Activated CD4-positive, alpha-beta T cell treated with anti-CD3 and anti-CD28 coated beads, Interleukin-2, Interleukin-4, amounts not matched to agents 100 ng/mL and 50 ng/mL, durations not matched to agents 16 hours and 8 hours (primary cell): ENCODE measurements at places on chromosomes 13 and 19.

- DNase-seq: peak; percentile 25
Measured at GRCh38 chr13:97911311-97912138, 42.0 kb upstream of the IPO5 start.

GRCh38 chr19:1649706-1650649, 2.4 kb downstream of the TCF3 start:
- no peak for DNase-seq

GRCh38 chr13:20567881-20568528, 1.0 kb downstream of the IFT88 start:
- DNase-seq: no peak

DNA sequence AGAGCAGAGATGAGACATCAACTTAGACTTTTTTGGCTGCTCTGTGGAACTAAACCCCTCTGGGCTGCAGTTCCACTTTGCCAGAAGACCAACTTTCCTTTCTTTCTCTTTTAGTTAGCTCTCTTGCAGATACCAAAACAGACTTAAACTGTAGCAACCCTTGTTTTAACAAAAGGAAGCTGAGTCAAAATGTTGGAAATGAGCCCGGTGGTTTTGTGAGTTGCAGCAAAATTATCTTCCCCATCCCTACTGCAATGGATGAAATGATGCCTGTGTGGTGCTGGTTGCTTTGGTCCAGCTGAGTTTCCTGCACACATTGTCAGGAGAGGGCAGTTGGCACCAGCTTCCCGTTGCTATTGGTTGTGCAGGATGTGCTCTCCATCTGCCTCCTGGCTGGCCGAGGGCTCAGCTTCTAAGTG, 115.3 kb downstream of the LRCH1 start:
- DNase-seq: peak; percentile 62

DNA sequence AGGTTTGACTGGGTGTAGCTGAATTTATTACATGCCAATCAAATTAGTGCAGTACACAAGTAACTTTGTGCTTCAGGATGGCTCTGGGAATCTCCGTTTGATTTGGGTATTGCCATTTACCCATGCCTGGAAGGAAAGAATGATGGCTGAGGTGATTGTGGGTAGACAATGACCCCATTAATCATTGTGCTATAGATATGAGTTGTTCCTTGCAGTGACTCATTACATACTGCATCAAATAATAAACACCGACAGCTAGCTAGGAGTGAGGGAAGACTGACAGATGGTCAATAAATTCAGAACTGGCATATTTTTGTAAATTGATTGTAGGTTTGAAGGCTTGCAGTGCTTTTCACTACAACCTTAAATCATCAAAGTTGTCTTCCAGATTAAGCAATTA, 1069.5 kb downstream of the DIAPH3 start:
- no peak for DNase-seq

GRCh38 chr19:10961073-10961860, 437 bp downstream of the SMARCA4 start:
- no peak for DNase-seq

- DNase-seq: no peak
Measured at GRCh38 chr13:38693168-38693567, 6.3 kb downstream of the FREM2 start.

GRCh38 chr19:45501730-45502014, 3.4 kb downstream of the PPM1N start:
- DNase-seq: no peak

- peak; percentile 41 for DNase-seq
Measured at GRCh38 chr19:3983936-3984583, 1.2 kb downstream of the EEF2 start.

- no peak for DNase-seq
Measured at GRCh38 chr19:42285541-42285941, 16.4 kb upstream of the PRR19 start.

- no peak for DNase-seq
Measured at GRCh38 chr13:41182231-41182630, 12.1 kb downstream of the KBTBD7 start.

- DNase-seq: no peak
Measured at GRCh38 chr13:30520571-30520970, 54.8 kb upstream of the HMGB1 start.

DNA sequence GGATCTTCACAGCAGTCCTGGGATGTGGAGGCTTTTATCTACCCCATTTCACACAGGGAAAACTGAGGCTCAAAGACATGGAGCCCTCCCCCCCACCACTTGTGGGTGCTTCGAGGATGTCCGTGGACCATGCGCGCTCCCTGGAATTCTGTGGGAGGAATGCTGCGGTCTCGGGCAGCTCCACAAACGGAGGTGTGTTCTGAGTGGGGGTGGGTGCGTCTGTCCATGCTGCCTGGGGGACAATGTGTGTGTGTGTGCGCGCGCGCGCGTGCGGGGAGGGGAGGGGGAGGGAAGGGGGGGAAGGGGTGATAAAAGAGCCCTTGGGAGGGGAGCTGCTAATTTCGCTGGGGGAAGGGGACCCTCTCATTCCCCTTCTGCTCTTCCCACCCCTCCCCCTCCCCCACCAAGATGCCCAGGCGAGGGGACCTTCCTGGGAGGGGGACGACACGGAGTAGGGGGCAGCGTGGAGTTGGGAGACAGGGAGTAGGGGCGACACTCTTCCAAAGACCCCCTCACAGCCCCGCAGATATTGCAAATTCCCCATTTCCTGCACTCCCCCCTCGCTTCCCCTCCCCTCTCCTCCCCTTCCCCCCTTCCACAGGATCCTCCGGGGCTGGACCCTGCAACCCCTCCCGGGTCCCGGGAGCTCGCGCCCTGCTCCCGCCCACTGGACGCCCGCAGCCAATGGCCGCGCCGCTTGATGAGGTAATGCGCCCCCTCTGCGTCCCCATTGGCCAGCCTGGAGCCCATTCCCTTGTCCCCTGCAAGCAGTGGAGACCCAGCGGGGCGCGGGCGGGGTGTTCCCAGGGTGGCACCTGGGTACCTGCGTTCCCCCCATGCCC, 18.9 kb upstream of the ZNRF4 start:
- DNase-seq: no peak

DNA sequence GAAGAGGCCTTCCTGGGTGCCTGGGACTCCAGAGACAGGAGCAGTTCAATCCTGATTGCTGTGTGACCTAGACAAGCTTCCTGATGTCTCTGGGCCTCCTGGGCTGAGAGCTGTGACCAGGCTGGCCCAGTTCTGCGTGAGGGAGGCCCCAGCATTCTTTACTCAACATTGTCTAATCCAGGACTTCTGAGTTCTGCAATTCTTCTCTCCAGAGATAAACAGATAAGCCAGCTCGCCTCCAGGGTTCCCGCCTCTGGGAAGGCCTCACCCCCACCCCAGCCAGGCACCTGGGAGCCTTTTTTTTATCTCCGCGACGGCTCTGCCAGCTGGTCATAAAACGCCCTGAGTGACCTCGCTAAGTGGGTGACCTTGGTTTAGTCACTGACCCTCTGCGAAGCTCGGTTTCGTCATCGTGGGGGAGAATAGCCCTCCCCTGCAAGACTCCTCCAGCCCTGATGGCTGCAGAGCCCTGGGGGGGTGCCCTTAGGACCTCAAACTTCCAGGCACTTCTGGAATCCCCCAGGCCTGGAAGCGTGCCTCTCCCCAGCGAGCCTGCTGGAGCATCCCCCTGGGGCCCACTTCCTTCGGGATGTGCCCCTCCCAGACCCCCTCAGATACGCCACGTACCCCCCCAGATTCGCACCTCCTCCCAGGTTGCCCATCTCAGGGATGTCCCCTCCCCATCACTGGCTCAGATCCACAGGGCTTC, 1.9 kb downstream of the SULT2B1 start:
- no peak for DNase-seq

- DNase-seq: peak; percentile 54
Measured at GRCh38 chr19:41427647-41428480, 690 bp upstream of the B3GNT8 start.

- no peak for DNase-seq
Measured at GRCh38 chr13:110328573-110328972, 21.5 kb downstream of the COL4A2 start.

- DNase-seq: no peak
Measured at GRCh38 chr19:53246498-53246897, 8.2 kb downstream of the ZNF677 start.

DNA sequence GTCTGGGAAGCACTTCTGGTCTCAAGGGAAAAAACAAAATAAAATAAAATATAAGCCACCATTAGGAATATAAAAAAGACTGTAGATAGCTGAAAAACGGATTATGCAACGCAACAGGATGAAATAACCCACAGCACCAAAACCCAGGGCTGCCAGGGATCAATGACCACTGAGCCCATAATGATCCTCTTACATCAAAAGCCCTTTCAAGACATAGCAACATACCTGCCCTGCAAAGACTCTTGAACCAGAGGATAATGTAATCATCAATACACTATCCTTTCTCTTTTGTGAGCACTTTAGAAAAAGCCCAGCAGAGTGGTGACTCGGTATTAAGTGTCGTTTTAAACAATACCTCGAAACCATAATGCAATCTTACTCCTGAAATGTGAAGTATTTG, 235.0 kb upstream of the SOX21 start:
- no peak for DNase-seq

GRCh38 chr19:57667228-57667627, 1.5 kb upstream of the ZSCAN4 start:
- no peak for DNase-seq

DNA sequence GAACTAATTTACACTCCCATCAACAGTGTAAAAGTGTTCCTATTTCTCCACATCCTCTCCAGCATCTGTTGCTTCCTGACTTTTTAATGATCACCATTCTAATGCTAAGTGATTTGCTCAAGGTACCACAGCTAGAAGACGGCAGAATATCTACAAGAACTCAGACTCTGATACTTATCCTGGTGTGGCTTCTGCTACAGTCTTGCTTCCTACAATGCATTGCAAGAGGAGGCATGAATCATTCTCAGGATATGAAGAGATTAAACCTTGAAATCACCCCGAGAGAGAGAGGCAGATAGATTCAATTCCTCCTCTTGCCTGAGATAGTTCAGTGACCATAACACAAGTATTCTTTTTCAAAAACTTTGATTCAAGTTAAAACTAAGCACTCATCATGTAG, 306.4 kb downstream of the TBC1D4 start:
- DNase-seq: no peak

DNA sequence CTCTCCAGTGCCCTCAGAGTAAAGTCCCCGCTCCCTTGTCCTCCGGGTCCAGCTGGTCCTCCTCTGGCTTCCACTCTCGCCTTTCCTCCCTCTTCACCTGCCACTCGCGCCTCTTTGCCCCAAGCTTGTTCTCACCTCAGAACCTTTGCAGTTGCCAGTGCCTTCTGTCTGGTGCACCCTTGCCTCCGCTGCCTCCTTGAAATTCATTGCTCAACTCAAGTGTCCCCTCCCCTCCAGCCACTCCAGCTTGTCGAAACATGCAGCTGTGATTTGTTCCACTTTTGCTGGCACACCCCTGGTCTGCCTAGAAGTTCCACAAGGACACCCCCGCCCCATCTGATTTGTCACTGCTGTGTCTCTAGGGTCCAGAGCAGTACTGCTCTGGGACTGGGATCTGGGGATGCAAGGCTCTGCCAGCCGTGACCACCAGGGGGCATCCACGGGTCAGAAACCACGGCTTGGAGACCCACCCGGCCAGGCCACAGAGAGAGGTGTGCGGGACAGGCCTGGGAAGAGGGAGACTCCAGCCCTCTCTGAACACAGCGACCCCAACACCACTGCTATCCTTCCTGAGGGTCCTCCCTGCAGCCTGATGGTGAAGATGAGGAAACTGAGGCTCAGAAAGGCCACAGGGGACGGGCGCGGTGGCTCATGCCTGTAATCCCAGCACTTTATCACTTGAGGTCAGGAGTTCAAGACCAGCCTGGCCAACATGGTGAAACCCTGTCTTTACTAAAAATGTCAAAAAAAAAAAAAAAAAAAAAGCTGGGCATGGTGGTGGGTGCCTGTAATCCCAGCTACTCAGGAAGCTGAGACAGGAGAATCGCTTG, 49.9 kb downstream of the AP1M1 start:
- DNase-seq: peak; percentile 86

DNA sequence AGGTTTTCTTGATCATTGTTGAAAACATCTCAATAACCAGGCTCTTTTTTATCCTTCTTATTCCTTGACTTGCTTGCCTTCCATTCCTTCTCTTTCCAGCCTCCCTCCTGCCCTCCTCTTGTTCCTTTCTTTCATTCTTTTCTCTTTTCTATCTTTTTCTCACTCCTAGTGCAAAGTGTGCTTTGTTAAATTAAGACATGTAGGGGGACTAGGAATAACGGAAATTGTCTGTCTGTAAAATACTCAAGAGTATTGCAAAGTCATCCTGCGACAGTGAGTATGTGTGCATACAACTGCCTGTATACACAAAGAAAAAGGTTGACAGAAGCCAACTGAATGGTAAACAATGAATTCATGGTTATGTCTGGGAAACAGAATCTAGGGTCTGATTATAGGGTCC, 70.1 kb downstream of the LRRC63 start:
- no peak for DNase-seq

- DNase-seq: no peak
Measured at GRCh38 chr19:7962644-7963268, 19.3 kb upstream of the TIMM44 start.

- peak; percentile 74 for DNase-seq
Measured at GRCh38 chr19:47093841-47094240, 19.7 kb downstream of the ZC3H4 start.

- DNase-seq: no peak
Measured at GRCh38 chr19:49818649-49819370, 721 bp downstream of the MED25 start.

DNA sequence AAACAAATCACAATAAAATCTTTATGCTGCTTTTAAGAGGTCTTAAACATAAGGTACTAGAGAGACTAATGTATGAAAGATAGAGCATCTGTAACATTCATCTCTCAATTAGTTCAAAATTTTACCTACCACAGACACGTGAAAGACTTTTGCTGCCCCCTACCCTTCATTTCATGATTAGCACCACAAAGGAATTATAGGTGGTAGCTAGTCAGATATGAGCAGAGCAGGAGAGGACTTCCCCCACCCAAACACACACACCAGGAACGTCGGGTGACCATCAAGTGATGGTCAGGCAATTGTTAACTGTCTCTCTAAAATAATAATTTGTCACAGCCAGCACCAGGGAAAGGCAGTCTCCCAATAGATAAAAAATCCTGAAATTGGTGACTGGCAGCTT, 1531.7 kb upstream of the SPRY2 start:
- no peak for DNase-seq

DNA sequence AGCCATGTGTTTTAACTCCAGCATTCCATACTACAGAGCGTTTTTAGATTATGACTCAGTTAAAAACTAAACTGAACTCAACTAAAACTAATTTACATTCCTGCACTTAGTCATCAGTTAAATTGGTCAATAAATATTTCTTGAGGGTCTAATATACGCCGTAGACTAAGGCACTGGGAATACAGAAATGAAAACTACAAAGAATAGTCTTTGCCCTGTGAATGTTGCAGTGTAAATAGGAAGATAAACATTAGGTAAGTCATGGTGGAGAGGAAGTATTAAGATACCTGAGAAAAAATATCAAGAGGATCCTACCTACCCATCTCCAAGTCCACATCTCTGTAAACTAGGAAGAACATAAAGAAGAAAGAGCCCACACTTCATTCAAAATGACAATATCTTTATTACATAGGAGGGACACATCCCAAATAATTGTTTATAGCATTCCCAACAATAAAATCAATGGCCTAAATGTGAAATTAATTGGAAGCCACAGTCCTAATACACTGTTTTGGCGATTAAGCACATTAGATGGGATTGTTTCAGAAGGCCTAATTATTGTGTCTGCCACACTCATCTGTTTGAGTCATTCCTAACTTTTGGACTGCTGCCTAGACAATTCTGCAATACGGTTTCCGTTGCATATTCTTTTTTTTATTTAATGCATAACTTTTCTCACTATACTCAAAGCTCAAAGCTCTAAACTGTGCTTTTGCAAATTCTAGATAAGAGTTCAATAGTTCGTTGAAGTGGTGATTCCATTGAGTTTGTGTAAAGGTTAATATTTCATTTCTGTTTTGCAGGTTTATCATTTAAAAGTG, 52.9 kb downstream of the MBNL2 start:
- no peak for DNase-seq
